Naive B cell (primary cell): ENCODE measurements at places on chromosomes 12 and 14. TPM values are rescaled to one million over a fixed set of nuclear protein-coding genes. Genes with fewer than 3 reads are reported as not detected.

- H3K4me3 ChIP-seq = no peak overlapping the region
- H3K36me3 ChIP-seq = no peaks in the 10 kb centered on the region
- peaks cover 9% of the 10 kb centered on the region for H3K4me1 ChIP-seq
- peaks cover 91% of the 10 kb centered on the region for H3K27me3 ChIP-seq
- no peak for DNase-seq
Observed at GRCh38 chr12:114678028-114678427, 5.9 kb downstream of the TBX3 start.

GRCh38 chr12:119804011-119804641 is 73.0 kb downstream of the CIT start:
- DNase-seq = no peak
- H3K36me3 ChIP-seq = peaks cover 11% of the 10 kb centered on the region
- no peak overlapping the region for H3K4me3 ChIP-seq
- no peaks in the 10 kb centered on the region for H3K27me3 ChIP-seq
- H3K4me1 ChIP-seq = no peaks in the 10 kb centered on the region
- no peak overlapping the region for H3K27ac ChIP-seq

- H3K4me3 ChIP-seq = peak overlapping the region; percentile 84
- H3K4me1 ChIP-seq = peaks cover 12% of the 10 kb centered on the region
- H3K27me3 ChIP-seq = peaks cover 50% of the 10 kb centered on the region
- DNase-seq = no peak
- H3K27ac ChIP-seq = peak overlapping the region; percentile 63
Observed at GRCh38 chr14:20971705-20972021, 16.4 kb downstream of the RNASE2 start.

DNA sequence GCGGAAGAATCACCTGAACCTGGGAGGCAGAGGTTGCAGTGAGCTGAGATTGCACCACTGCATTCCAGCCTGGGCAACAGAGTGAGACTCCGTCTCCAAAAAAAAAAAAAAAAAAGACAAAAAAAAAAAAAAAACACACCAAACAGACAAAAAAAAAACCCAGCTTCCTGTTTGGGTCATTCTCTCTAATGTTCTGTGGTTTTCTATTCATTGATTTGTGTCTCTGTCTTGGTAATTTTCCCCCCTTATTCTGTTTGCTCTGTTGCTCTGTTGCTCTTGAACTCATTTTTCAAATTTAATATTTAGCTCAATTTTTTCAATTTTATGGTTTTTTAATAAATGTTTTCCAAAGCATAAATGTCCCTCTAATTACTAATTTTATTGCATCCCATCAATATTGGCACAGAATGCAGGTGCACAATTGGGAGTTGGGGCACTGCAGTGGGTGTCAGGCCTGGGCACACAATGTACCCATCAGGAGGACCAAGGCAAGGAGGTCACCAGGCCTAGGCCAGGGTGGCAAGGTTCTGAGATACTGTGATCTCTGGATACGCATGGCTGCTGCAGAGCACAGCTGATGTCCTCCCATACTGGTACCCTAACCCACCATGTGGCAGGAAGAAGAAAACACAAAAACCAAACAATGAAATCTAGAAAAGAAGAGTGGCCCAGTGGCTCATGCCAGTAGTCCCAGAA is 8.0 kb upstream of the GNPTAB start:
- no peaks in the 10 kb centered on the region for H3K36me3 ChIP-seq
- peaks cover 6% of the 10 kb centered on the region for H3K27me3 ChIP-seq
- H3K4me3 ChIP-seq = peak overlapping the region; percentile 71
- H3K27ac ChIP-seq = peak overlapping the region; percentile 90
- peaks cover 27% of the 10 kb centered on the region for H3K4me1 ChIP-seq
- DNase-seq = peak; percentile 58

DNA sequence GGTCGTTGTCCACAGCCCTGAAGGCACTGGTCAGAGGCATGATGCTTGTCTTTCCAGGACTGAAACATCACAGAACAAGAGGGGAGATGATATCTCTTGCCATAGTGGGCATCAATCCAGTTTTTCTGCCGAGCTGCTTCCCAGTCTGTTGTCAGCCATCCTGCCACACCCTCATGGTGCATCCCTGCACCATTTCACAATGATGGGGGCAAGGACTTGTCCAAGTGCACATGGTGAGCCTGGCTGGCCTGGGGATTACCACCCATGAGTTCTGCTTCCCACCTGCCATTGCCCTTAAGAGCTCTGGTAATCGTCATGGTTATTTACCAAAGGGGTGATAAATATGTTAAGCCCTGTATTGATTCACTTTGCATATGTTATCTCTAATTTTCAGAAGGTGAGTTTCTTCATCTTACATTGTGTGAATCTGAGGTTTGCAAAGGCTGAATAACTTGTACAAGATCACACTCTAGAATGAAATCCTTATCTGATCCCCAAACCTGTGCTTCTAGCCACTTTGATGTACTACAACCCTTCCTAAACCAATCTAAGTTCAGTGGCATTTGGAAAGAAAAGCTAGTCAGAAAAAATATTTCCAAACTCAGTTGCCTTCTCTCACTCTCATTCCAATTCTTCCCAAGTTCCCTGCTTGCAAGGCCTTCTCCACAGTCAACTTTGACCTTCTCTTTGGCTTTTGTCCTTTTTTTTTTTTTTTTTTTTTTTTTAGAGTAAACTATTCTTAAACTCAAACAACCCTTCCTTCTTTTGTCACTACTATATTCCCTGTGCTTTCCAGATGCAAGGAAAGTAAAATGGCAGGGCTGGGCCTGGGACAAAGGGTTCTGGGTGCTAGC is 2.3 kb downstream of the AVIL start:
- no peaks in the 10 kb centered on the region for H3K27me3 ChIP-seq
- H3K4me3 ChIP-seq = no peak overlapping the region
- H3K36me3 ChIP-seq = no peaks in the 10 kb centered on the region
- H3K27ac ChIP-seq = no peak overlapping the region
- no peaks in the 10 kb centered on the region for H3K4me1 ChIP-seq

DNA sequence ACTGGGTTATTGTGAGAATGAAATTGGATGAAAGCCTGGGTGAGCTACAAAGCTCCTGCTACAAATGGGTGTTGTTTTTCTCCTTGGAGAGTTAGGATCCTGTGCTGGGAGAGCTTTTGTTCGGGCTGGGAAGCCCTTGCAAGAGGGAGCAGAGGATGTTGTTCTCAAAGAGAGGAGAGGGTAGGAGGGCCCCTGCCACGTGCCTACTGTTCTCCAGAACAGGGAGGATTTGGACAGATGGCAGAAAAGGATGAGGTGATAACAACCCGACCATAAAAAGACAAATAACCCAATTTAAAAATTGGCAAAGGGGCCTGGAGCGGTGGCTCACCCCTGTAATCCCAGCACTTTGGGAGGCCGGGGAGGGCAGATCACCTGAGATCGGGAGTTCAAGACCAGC is 68.8 kb downstream of the GALNT16 start:
- DNase-seq = no peak
- H3K4me3 ChIP-seq = no peak overlapping the region
- no peaks in the 10 kb centered on the region for H3K36me3 ChIP-seq
- H3K27me3 ChIP-seq = peaks cover 25% of the 10 kb centered on the region

DNA sequence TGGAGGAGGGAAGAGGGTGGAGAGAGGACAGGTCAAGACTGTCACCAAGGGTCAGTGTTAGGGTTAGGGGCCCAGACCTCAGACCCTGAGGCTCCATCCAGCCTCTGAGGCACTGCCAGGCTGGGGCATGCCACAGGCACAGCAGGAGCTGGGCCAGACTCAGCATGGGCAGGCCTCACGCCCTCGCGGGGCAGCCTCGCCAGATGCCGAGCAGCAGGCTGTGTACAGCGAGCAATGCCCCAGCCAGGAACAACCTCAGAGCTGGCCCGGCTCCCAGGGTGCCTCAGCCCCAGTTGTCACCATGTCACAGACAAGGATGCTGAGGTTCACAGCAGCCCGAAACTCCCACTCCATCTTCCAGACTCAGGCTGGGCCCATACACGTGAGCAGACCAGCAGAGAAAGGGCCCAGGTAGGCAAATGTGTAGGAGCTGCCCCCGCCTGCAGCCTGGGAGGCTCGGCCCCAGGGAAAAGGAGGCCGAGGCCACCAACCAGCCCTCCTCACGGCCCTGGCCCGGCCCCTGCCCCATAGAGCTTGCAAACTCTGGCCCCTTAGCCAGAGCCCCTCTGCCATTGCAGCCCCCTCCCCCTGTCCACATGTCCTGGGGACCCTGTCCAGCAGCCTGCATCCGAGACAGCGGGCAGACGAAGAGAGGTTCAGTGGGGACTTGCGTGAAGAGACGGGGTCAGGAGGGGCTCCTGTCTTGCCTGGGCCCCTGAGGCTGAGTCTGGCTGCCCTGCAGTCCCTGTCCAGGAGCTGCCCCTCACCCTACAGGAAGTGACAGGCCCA is 7.5 kb downstream of the C14orf180 start:
- no peak for DNase-seq
- no peak overlapping the region for H3K4me3 ChIP-seq
- H3K27me3 ChIP-seq = peaks cover 26% of the 10 kb centered on the region
- no peak overlapping the region for H3K27ac ChIP-seq
- H3K36me3 ChIP-seq = no peaks in the 10 kb centered on the region

DNA sequence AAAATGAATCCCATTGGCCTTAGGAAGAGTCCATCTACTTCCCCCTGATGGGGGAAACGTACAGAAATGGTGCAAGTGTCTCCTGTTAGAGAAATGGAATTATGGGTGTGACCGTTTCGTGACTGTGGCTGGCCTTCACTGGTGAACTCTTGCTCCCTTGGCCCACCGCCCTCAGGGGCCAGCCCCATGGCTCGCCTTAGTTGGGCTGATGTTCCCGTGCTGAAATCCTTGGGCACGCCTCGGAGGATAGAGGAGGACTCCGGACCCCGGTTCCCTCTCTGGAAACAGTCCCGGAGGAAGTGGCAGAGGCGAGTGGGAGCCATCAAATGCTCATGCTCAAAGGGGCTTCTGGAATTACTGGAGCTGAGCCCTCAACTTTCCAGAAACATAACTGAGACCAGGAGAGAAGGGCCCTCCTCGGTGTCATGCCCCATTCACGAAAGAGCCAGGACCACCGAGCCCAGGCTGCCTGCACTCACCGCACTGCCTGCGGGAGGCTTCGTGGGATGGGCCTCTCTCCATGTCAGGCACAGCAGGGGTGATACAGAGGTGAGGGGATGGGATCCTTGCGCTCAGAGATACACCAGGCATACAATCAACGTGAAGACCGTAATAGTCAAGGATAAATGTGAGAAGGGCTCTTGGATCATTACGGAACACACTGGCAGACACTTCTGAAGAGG is 10.1 kb upstream of the CACNA2D4 start:
- no peak overlapping the region for H3K4me3 ChIP-seq
- DNase-seq = no peak
- no peaks in the 10 kb centered on the region for H3K36me3 ChIP-seq
- no peak overlapping the region for H3K27ac ChIP-seq
- H3K4me1 ChIP-seq = peaks cover 85% of the 10 kb centered on the region

GRCh38 chr12:9868311-9868801 is 798 bp downstream of the CLEC2B start:
- H3K27ac ChIP-seq = peak overlapping the region; percentile 58
- H3K4me3 ChIP-seq = peak overlapping the region; percentile 93
- H3K36me3 ChIP-seq = peaks cover 9% of the 10 kb centered on the region
- DNase-seq = no peak

DNA sequence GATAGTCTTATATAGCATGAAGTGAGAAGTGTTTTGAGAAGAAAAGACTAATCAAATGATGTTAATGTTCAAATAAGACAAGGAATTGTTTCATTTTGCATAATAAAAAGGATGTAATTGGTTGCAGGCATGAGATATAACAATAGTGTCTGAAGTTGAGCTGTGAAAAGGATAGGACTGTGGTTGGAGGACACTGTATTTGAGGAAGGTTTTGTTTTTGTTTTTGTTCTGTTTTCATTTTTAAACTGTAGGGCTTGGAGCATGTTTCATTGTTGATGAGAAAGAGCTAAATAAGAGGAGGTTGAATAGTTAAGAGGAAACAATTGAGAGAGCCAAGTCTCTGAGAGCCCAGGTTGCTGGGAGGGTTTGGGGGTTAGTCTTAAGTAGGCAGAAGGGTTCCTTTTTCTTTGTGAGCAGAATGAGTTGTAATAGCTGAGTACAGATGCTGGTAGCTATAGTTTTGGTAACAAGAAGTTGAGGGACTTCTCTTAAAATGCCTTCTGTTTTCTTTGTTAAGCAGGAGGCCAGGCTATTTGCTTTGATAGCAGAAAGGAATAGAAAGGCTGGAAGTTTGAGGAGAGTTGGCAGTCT is 58.4 kb downstream of the CCDC91 start:
- no peaks in the 10 kb centered on the region for H3K27me3 ChIP-seq
- H3K4me1 ChIP-seq = peaks cover 65% of the 10 kb centered on the region
- H3K27ac ChIP-seq = no peak overlapping the region

GRCh38 chr14:78697341-78697740 is 527.2 kb downstream of the NRXN3 start:
- H3K36me3 ChIP-seq = no peaks in the 10 kb centered on the region
- H3K4me1 ChIP-seq = no peaks in the 10 kb centered on the region
- no peak for DNase-seq
- H3K27me3 ChIP-seq = peaks cover 15% of the 10 kb centered on the region
- no peak overlapping the region for H3K27ac ChIP-seq

DNA sequence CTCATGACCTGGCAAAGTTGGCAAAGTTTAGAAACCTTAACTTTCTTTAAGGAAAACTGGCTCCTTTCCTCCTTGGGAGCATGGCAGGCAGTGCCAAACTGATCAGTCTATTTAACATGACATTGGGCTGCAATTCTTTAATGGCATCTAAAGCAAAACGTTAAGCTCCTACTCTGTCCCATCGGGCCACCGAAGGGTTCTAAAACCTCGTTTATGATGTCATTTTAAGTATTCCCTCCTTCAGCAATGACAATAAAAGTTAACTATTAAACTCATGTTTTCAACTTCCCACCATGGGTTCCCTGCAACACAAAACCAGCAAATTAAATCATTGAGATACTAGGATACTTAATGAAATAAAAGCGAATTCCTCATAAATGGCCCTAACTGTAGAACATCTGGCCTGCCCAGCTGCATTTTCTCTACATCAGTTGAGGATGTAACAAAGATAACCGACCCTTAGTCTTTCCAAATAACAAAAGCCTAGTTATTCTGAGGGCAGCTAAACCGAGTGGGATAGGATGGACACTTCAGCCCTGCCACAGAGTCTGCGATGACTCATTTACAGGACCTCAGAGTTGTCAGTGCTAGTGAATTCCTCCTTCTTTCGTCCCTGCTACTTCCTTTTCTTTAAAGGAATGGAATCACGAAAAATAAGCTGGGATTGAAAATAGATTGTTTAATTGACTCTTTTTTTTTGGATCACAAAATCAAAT is 34.5 kb upstream of the RIC8B start:
- H3K36me3 ChIP-seq = no peaks in the 10 kb centered on the region
- no peak for DNase-seq
- no peak overlapping the region for H3K27ac ChIP-seq
- no peaks in the 10 kb centered on the region for H3K4me1 ChIP-seq
- H3K4me3 ChIP-seq = no peak overlapping the region

CCDC184 gene
- polyA plus RNA-seq = 0.61 TPM

ART4 gene
- not detected for polyA plus RNA-seq

EML5 gene
- 1.3 TPM for polyA plus RNA-seq

OVCH1 gene
- polyA plus RNA-seq = not detected

TTLL5 gene
- polyA plus RNA-seq = 11.3 TPM

HAL gene
- polyA plus RNA-seq = 0.57 TPM

OTX2 gene
- polyA plus RNA-seq = not detected

ARMH4 gene
- polyA plus RNA-seq = not detected

RGS6 gene
- polyA plus RNA-seq = 0.22 TPM

PWP1 gene
- polyA plus RNA-seq = 128 TPM
